HL-60 (cell line): ENCODE measurements at places on chromosomes 7 and 10.

DNA sequence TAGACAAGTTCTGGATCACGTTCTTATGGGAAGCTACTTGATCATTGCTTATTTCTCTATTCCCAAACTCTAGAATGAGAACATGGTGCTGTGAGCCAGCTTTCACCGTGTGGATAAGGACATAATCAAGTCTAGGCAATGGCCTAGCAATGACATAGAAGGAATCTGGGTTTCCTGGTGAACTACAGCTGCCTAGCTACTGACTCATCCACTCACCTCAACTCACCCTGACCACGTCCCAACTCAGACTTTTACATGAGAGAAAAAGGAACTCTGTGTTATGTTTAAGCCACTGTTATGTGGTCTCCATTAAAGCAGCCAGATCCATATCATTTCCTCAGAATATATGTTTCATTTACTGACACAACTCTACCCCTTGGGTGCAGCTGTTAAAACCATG lies 18.8 kb upstream of the MET start:
- no peak for DNase-seq

DNA sequence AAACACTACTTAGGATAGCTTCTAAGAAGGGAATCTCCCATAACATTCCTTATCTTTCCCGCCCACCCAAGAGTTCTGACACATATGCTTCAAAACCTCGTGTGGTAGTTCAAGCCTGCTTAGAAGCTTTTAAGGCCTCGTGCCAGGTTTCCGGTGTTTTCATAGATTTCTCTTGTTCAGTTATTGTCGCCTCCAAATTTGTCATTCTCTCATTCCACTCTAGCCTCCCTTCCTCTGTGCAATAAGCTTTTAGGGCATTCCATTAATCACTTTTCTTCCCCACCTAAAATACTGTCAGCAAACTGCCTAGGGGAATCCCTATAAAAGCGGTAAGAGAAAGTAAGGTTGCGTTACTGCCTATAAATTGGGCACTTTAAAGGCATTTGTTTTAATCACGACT lies 718 bp upstream of the BPGM start:
- no peak for DNase-seq

DNA sequence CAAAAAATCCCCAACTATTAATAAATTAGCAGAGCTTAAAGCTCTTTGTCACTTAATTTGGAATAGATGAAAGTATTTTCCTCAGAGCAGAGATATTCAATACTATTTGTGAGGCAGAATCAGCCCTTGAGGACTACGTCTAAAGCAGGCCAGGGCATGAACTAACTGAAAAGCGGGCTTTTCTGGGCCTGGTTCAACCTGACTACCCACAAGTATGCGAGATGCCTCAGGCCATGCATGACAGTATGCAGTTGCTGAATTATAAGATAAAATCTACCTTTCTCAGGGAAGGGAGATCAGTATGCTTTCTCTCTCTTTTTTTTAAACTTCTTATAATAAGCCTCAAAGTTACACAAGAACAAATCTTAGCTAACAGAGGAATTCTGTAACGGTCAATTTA lies 20.1 kb downstream of the TMEM168 start:
- DNase-seq, result no peak

- peak; percentile 68 for DNase-seq
These were observed 623 bp downstream of the TYSND1 start for GRCh38 chr10:70145666-70146488.

GRCh38 chr10:70565556-70566514 lies 36.7 kb downstream of the PRF1 start:
- peak; percentile 88 for DNase-seq

- no peak for DNase-seq
These were observed 20.5 kb downstream of the DIP2C start for GRCh38 chr10:668786-669485.

- no peak for DNase-seq
These were observed 12.3 kb downstream of the RAPGEF5 start for GRCh38 chr7:22344655-22345054.

- no peak for DNase-seq
These were observed 379.6 kb downstream of the ARL4A start for GRCh38 chr7:13067036-13067435.

DNA sequence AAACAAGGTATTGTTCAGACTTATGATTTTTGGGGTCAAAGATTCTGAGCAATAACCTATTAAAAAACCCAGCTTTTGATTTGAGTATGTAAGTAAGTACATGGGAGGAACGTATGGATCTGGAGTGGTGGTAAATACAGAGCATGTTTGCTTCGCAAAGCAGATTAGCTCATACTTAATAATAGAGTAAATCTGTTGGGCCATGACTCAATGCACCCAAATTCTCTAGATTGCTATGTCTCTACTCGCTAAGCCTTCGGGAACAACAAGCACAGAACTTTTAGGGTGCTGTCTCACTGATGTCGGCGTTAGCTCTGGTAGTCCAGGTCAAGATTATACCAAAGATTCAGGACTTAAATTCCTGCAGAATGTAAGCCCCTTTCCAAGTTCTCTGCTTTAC lies 807 bp upstream of the MINPP1 start:
- no peak for DNase-seq

GRCh38 chr7:35593899-35594298 lies 101.0 kb downstream of the HERPUD2 start:
- DNase-seq, result no peak

DNA sequence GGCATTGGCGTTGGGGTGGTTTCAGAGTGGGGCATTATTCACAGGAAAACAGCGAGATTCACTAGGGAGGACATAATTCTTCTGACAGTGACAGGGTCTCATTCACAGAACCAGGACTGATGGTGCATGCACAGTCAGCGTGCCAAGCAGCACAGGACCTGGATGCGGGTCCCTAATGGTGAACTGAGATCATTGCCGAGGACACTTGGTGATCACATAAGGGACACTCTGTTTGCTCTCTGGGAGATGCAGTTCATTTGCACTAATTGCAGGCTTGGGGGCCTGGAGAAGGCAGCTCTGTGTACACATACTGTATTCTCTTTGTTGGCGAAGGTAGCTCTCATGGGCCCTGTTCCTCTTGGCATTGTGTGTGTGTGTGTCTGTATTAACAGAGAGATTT lies 716.1 kb downstream of the PHTF2 start:
- DNase-seq, result no peak

DNA sequence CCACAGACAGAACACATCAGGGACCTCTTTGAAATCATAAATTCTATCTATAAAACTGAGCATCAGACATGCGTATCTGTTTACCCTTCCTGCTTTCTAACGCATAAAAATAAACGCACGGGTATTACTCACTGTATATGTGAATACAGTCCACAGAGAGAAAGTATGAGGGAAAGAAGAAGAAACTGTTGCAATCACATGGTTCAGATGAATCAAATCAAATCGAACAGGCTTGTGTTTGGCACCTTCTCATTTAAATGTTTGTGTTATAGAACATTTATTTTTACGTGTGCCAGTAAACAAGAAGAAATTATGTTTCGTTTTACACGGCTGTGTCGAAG lies 322.0 kb downstream of the FRMD4A start:
- no peak for DNase-seq

DNA sequence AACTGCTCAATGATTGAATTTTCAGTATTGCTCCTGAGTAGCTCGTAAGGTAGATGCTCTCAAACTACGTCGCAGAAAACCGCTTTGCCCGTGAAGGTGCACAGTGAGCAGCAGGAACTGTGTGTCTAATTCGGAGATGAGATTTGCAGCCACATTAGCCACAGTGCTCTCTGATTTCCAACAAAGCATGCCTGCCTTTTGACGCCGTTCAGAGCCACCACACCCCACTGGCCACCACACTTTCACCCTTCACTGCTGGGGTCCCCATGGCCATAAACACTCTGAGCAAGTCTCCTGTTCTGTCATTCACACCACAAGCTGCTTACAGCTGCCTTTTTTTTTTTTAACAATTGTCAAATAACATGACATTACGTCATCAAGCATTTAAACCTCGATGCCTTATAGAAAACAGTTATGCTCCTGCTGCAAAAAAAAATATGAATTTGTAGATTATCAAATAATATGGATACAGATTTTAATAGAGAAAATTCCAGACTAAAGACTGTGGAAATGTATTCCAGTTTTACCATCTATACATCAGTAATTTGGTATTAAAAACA lies 578.8 kb upstream of the PFKP start:
- no peak for DNase-seq

DNA sequence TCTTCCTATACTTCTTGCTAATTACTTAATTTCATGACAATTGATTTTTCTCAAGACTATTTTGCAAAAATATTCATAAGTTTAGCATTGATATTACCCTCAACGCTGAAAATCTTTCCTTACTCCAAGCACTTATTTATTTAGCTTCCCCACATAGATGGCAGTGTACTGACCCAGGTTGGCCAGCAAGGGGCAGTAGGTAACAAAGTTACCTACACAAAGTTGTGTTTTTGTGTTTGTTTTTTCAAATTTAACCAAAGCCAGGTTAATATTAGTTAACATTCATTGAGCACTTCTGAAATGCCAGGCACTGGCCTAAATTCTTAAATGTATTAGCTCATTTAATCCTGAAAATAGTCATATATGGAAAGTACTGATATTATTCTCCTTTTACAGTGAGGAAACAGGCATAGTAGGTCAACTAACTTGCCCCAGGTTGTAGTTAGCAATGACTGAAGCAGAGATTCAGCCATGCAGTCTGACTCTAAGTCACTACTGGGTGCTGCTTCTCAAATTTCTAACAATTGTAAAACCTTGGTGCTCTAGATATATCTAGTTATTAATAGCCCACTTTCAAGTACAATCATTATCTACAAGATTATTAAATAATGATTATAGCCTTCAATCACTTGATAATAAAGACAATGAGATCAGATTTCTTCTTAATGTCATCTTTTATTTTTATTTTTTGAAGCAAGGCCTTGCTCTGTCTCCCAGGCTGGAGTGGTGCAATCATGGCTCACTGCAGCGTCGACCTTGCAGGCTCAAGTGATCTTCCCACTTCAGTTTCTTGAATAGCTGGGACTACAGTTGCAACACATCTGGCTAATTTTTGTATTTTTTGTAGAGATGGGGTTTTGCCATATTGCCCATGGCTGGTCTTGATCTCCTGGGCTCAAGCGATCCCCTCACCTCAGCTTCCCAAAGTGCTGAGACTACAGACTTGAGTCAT lies 5.8 kb upstream of the GGCT start:
- DNase-seq, result peak; percentile 35

- peak; percentile 95 for DNase-seq
These were observed 2.0 kb downstream of the DBNL start for GRCh38 chr7:44046321-44047061.

DNA sequence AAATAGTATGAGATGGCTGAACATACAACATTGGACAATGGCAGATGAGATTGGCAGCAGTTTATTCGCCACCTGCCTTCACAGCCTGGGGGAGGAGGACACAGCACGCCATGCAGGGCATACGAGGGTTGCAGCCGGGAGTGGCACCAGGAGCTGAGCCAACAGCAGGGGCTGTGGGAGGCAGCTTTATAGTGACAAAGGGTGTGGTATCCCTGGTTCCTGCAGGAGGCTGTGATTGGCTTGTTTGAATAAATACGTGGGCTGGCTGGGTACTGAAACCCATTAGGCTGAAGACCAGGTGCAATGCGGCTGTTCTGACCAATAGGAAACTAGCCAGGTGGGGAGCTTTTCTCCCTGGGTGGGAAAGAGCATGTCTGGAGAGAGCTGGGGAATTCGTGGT lies 68.9 kb upstream of the LEP start:
- no peak for DNase-seq

DNA sequence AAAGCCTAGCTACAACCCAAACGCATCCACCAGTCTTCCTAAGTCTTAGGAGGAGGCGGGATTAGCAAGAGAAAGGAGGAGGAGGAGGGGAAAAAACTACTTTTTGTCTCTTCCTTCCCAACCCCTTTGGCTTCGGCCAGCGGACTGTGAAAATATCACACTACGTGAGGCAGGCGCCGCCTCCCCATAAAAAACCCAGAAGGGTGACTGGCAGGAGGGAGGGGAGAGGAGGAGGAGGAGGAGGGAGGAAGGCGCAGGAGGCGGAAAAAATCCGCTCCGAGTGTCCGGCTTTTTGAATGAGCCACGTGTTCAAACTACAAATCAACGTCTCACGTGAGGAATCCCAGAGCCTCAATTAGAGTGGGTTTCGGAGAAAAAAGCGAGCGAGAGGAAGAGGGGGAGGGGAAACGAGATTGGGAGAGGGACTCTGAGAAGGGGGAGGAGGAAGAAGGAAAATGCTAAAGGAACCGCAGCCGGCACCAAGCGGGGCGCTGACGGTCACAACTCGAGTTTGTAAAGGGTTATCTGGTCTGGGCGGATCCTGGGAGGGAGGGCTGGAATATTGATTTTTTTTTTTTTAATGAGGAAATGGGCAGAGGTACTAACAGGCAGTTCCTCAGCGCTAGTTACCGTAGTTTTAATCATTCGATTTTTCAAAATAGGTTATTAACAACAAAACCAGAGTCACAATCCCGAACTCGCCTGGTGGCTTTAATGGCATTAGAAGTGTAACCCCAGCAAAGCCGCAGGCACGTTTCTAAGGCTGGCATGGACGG lies at the start of gene IGF2BP3:
TSS of gene IGF2BP3 (minus strand) at position 162 of the 776 bp plus-strand sequence. CDS start 381 bp downstream, outside the sequence.
- peak; percentile 96 for DNase-seq

DNA sequence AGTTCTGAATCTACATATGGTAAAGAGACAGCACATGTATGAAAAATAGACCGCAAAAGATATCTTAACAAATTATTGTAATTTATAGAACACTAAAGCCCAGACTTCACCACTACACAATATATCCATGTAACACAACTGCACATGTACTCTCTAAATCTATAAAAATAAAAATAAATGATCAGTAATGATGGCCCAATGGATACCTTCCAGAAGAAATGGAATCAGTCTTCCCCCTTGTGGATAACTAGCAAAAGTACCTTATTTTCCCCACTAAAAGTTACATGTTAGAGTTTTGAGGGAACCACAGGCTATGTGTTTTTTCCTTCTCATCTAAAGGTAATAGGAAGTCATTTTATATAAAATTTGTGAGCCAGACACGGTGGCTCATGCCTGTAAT lies 25.7 kb downstream of the C7orf25 start:
- DNase-seq, result no peak

GRCh38 chr10:84837877-84838276 lies 509.5 kb downstream of the CCSER2 start:
- no peak for DNase-seq

GRCh38 chr10:43263551-43264343 lies 3.1 kb downstream of the RASGEF1A start:
- no peak for DNase-seq

DNA sequence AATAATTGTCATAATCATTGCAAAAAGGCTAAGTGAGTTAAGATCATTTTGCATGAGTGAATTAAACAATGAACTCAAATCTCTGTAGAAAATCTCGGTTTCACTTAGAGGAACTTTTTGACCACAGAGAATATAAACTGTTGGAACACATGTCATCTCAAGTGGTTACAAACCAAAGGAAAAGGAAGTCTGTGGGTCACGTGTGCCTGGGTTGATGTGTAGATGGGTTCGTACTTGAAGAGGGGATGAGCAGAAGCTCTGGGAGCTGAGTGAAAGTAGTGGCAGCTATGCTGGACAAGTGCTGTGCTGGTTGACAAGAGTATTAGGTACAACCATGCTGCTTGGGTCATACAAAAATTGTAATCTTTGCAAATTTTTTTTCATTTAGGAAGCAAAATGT lies 35.0 kb downstream of the GLRX3 start:
- peak; percentile 23 for DNase-seq

- no peak for DNase-seq
These were observed 7.0 kb downstream of the NPC1L1 start for GRCh38 chr7:44534087-44534486.

GRCh38 chr7:117652943-117653680 lies 173.3 kb downstream of the CFTR start:
- DNase-seq, result no peak

GRCh38 chr7:53292341-53292740 lies 256.9 kb downstream of the POM121L12 start:
- no peak for DNase-seq
